ENCODE measurements at places on chromosomes 2 and 18.

GRCh38 chr2:205682971-205683501 lies 735 bp downstream of the NRP2 start:
- no peak for DNase-seq

- DNase-seq, result no peak
Observed at GRCh38 chr2:239181074-239181902, 219.5 kb downstream of the HDAC4 start.

DNA sequence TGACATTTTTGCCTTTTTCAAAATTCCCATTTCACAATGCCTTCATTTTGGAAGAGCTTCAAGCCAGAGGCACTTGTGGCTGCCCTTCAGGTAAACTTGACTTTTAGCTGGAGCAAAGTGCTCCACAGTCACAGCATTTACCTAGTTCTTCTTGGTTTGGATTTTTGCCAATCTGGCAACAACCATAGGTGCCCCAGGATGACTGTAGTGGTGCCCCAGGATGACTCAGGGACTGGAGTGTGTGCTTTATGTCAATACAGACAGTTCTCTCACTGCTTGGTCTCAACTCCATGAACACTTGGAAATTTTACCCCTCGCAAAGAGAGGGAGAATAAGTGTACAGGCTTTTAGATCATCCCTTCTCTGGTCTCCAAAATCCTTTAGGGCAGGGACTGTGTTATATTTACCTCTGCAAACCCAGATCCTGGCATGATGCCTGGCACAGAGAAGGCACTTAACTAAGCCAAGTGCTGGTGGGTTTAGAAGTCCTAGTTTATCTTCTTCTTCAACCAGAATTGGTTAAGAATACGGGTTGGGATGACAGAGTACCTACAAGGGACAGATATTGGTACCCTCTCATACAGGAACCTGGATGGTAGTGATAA lies 15.3 kb upstream of the PTPN4 start:
- DNase-seq, result peak; percentile 25

DNA sequence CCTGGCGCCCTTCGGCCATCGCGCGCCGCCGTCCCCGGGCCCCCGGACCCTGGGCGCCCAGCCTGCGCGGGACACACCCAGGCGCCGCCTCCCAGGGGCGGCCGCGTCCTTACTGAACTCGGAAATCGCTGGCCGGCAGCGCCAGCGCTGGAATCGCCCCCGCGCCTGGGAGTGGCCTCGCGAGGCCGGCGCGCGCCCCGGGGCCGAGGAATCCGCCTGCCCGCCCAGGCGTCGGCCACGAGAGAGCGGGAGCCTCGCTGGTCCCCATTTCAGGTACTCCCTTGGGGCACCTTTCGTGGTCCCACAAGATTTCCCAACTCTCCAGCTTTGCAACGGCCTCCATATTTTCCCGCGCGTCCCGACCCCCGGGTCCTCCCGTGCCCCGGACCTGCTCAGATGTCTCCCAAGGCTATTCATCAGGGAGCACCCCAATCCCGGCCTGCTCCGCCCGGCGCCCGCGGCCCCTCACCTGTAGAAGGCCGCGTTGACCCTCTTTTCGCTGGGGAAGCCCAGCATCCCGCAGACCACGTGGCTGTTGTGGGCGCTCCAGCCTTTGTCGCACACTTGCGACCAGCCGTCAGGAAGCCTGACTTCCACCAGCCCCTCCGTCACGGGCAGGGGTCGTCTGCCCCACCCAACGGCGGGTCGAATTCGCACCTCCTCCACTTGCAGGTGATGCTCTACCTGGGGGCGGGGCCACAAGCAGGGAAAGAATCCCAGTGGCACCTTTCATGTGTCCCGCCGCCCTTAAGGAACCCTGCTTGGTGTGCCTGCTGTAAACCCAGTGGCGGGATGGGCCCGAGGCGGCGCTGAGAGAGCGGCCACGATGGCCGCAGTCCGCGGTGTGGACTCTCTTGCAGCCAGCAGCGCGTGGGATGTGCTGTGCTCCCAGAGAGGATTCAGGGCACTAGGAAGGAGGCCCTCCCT lies 4.6 kb downstream of the LOXL3 start:
- DNase-seq, result no peak

DNA sequence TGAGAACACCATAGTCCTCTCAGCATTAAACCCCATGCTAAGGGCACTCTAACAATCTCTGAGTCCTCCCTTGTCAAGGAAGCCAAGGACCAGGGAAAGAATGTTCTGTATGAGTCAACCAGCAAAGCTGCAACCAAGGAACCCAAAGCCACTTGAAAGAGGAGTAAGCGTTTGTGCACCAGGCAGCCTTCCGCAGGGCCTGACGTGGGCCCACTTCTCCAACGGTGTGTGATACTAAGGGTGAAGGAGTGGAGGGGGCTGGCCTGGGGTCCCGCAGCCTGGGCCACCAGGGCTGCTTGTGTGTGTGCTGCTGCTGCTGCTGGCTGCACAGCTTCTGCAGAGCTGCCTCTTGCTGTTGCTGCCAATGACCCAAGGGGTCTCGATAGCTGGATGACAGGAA lies 30.1 kb upstream of the GALNT14 start:
- DNase-seq, result no peak

- DNase-seq, result no peak
Observed at GRCh38 chr2:165952741-165953211, 800 bp downstream of the TTC21B start.

DNA sequence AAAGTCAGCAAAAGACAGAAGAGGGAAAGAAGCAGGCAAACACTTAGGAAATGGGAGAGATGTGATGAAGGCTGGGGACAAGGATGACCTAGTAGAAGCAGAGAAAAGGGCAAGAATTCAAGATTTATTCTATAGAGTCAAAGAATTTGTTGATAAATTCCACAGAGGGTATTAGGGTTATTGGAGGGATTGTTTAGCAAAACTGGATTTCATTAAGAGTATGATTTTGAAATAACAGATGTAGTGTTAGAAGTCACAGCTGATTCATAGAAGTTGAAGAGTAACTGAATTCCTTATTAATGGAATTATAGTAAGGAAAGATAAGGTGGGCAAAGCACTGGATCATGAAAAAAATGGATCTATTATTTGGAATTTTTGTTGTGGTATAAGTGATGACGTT lies 48.6 kb downstream of the CEP192 start:
- DNase-seq, result no peak

GRCh38 chr2:76612764-76613163 lies 902.0 kb upstream of the GCFC2 start:
- DNase-seq, result no peak

GRCh38 chr2:16168506-16169264 lies 228.3 kb downstream of the MYCN start:
- no peak for DNase-seq

- DNase-seq, result no peak
Observed at GRCh38 chr2:179860255-179861026, 971 bp downstream of the ZNF385B start.

GRCh38 chr2:104091894-104092293 lies 762.0 kb upstream of the POU3F3 start:
- DNase-seq, result no peak

GRCh38 chr2:121532894-121533293 lies 2.2 kb downstream of the RNU4ATAC start:
- peak; percentile 11 for DNase-seq

GRCh38 chr2:147628971-147629421 lies 215.8 kb upstream of the ACVR2A start:
- DNase-seq, result no peak

DNA sequence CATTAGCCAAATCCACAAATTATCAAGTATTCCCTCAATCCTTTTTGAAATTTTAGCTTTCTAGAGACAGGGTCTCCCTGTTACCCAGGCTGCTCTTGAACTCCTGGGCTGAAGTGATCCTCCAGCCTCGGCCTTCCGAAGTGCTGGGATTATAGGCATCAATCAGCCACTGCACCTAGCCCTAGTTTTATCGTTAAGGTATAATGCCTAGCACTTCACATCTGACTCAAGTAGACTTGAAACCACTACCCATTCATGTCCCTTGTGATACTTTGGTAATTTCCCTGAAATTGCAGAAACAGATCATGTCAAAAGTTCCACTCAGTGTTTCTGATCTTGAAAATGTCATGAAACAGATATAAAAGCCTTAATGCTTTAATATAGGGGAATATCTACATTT lies 26.3 kb downstream of the MEX3C start:
- DNase-seq, result no peak

DNA sequence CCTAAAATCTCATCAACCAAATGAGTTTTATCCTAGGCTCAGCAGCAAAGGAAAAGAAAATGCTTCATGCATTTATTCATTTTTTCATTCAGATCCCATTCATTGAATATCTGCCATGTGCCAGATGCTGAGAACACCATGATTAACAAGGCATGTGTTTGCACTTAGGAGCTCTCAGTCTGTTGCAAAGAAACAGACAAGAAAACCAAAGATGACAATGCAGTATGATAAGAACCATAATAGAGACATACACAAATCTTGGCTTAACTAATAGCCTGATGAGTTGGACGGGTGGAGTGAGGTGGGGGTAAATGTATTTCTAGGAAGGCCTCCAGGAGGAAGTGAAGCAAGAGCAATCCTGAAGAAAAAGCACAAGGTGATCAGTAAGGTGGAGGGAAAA lies 177.8 kb upstream of the SCN7A start:
- DNase-seq, result no peak

- no peak for DNase-seq
Observed at GRCh38 chr18:74980669-74981068, 228.3 kb downstream of the PTGR3 start.

GRCh38 chr18:59606193-59607077 lies 90.8 kb downstream of the CCBE1 start:
- DNase-seq, result no peak

DNA sequence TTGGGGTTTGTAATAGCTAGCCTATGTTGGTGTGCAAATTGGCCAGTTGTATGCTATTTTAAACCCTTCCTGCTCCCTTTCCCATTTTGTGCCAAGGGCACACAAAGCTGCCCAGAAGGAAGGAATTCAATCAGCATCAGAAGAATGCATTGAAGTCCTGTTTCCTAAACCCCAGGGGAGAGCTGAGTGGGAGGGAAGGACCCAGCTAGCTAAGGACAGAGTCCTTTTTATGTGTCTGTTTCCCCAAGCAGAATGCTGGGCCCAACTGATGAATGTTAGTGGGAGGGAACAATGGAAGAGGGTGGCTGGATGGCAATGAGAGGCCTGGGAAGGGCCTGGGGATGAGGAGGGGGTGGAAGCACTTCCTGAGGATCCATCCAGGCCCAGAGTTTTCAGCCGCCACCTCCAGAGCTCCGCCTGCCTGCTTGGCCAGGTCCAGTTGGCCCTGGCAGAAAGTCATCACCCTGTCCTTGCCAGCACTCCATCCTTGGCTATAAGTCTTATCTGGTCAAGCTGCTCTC lies 32.7 kb downstream of the MEX3C start:
- DNase-seq, result no peak

- no peak for DNase-seq
Observed at GRCh38 chr2:105840933-105841332, 96.2 kb downstream of the NCK2 start.

- no peak for DNase-seq
Observed at GRCh38 chr2:41283079-41283775, 764.6 kb upstream of the PKDCC start.

DNA sequence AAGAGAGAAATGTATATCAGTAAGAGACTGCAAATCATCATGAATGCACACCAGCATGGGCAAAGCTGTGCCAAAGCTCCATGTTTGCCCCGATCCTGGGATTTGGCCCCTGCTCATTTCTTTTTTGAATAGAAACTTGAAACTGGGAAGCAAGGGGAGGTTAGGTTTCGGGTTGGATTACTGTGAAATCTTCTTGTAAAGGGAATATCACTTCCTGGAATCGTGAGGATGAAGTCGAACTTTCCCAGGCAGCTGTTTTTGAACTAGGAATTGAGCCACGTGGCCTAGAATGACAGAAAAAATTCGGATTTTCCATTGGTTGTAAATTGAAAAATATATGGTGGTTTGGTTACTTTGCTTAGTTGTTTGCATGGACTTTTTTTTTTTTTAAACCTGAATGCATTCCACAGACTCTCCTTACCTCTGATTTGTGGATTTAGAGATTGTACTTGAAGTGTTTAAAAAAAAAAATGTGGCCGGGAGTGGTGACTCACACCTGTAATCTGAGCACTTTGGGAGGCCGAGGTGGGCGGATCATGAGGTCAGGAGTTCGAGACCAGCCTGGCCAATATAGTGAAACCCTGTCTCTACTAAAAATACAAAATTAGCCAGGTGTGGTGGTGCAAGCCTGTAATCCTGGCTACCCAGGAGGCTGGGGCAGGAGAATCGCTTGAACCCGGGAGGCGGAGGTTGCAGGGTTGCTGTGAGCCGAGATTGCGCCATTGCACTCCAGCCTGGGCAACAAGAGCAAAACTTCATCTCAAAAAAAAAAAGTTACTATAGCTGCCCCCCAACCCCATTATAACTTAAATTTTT lies 32.1 kb downstream of the GRHL1 start:
- no peak for DNase-seq

DNA sequence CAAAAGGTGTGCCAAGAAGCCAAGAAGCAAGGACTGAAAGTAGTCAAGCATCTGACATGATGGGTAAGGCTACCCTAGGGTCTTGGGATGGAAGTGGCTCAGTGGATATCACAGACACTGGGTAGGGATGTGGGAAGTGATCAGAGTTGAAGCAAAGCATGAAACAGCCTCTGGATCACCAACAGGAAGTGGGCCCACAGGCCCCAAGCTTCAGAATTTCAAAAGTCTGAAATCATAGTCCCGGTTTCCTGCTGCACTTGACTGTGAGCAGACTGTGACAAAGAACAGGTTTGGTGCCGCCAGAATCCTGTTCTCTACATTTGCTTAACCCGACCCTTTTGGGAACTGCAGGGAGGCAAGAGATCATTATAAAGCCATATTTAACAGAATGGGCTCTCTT lies 57.4 kb downstream of the SP100 start:
- no peak for DNase-seq

DNA sequence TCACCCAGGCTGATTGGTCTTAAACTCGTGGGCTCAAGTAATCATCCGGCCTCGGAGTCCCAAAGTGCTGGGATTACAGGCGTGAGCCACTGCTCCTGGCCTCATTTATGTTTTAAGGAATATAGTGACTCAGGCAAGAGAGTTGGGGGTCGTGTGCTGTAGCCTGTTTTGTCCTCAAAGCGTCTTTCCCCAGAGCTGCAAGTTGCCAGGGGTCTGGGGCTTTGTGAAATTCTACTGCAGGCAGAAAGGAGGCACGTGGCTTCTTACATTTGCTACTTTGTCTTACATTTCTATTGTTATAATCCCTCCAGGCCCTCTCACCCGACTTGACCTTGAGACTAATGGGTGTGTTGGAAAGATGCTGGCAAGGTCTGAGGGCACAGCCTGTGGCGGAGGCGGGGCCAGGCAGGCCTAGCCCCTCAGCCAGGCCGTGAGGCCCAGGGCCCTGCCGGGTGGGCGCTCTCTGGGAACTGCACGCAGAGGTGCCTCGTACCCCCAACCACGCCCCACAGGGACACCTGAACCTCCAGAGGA lies 85.8 kb upstream of the NDUFV2 start:
- DNase-seq, result no peak

DNA sequence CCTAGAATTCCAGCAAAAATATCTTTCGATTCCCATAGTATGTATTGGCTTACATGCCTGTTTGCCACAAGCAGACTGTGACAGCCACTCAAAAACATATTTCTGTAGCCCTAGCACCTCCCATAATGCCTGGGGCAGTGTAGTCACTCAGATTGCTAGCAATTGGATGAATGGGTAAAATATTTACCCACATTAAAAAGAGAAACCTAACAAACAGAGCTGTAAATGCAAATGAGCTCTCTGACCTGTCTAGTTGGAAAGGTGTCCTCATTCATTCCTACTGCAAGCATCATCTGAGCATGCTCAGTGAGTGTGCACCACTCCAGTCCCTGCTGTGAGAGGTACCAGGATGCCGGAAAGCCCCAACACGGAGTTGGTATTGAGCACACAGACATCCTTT lies 234.0 kb upstream of the RAB12 start:
- no peak for DNase-seq
